Stimulated activated CD4-positive, alpha-beta T cell treated with anti-CD3 and anti-CD28 coated beads, Interleukin-2, amount 100 ng/mL, for 24 hours (primary cell): ENCODE measurements at places on chromosomes 12 and 14.

DNA sequence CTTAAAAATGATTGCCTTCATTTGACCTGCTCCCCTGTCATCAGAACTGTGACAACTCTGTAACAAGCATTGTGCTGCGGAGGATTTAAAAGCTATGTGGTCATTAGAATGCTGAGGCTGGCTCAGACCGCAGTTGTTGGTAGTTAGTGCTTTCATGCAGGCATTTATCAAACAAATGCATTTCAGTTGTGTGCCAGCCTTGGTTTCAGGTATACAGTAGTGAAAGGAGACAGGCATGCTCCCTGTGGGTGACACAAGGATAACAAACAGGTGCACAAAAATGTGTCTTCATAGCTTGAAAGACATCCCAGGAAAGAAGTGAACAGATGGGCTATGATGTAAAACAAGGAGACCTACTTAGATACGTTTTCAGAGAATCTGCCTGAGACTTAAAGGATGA lies 60.6 kb downstream of the MARK3 start:
- DNase-seq: no peak

DNA sequence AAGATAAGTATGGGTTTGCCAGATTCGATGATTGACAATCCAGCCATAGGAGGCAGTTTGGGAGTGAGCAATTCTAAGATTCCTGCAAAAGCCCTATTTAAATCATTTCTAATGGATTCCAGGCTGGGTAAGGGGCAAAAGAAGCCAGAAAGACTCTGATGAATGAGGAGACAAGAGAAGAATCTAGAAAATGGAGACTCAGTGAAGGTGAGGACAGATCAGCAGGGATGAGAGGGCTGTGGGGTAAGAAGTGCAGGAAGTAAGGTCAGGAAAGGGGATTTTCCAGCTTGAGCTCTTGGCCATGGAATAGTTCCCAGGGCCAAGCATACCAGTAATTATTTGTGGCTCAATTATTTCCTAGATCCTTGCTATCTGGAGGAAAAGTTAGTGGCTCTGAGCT lies 87.3 kb downstream of the TMX1 start:
- no peak for DNase-seq

- no peak for DNase-seq
Measured at GRCh38 chr12:17829813-17830212, 260.2 kb downstream of the RERGL start.

DNA sequence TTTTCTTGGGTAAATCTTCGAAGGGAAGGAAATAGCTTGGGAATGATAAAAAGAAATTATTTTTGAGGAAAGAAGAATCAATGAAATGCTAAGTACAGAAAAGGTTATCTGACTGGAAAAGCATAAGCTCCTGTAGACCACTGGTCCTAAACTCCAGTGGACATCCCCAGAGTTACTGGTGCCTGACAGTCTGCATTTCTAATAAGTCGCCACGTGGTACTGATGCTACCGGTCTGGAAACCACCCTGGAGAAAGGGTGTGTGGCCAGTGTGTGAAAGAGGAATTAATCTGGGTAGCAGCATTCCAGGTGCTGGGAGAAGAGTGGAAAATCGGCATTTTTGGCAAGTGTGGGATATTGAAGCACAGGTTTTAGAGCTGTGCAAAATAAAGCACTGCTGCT lies 73.3 kb downstream of the FBXW8 start:
- DNase-seq: no peak

GRCh38 chr12:58034311-58034710 lies 92.9 kb downstream of the ATP23 start:
- no peak for DNase-seq

- no peak for DNase-seq
Measured at GRCh38 chr12:48765753-48766162, 23.1 kb downstream of the ADCY6 start.

DNA sequence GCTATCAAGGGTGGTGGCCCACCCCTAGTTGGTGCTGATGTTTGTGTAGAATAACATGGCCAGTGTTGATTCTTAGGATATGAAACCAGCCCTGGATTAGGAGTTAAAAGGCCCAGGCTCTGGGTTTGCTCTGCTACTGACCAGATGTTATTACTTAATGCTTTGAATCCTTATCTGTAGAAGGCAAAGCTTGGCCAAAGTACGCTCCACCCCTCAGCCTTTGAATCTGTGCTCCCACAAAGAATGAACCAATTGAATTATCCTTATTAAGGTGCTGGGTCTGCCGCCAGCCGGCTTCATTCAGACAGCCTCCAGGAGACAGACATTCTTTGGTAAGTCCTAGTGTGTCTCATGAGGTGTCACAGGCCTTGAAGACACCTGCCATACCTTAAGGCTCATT lies 41.8 kb downstream of the AKAP3 start:
- DNase-seq: no peak

- no peak for DNase-seq
Measured at GRCh38 chr12:19138551-19138950, 9.0 kb downstream of the PLEKHA5 start.

- no peak for DNase-seq
Measured at GRCh38 chr12:121166356-121166755, 33.7 kb downstream of the P2RX7 start.

- DNase-seq: no peak
Measured at GRCh38 chr12:47725091-47725772, at the start of gene ENDOU. Gene ENDOU (minus strand): TSS chr12:47725490. CDS start chr12:47725413, 77 bp downstream.

GRCh38 chr12:38697289-38697688 lies 208.1 kb downstream of the CPNE8 start:
- DNase-seq: no peak
